ENCODE measurements at places on chromosomes 2 and 18.
A peak's percentile ranks its signal among the peaks of the same experiment; 100 is the strongest.

GRCh38 chr2:110744429-110744828 lies 12.1 kb downstream of the ACOXL start:
- DNase-seq = no peak

DNA sequence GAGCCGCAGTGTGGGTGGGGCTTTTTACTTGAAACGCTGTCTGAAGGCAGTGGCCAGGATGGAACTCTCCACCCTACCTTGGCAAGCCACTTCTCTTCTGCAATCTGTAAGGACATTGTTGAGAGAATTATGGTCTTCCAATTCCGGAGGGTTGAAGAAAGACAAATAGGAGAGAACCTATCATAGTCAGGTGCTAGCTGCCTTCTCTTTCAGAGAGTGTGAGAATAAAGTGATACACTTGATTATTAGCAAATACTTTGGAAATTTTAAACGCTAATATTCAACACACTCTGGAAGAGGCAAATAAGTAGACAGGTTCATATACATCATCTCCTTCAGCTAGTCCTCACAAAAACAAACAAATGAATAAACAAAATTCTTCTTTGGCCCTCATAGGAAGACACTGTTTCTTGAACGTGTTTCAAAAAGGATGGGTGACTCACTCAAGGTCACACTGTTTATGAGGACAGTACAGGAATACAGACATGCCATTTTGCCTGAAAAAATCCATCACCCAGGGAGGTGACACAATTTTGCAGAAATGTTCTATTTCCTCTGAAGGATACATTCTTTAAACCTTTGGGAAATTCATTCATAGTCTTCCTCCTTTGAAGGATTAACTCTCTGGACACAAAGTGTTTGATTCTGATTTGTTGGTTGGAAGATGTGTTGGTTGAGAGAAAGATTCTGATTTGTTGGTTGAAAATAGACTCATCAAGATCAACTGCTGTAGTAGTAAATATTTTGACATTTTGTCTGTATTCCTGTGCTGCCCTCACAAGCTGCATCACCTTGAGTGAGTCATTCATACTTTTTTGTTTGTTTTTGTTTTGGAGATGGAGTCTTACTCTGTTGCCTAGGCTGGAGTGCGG lies 2.2 kb upstream of the IL1RN start:
- no peak for DNase-seq

- no peak for DNase-seq
Observed at GRCh38 chr18:52367953-52368742, 28.2 kb downstream of the DCC start.

- no peak for DNase-seq
Observed at GRCh38 chr2:236782938-236783337, 213.3 kb downstream of the ACKR3 start.

DNA sequence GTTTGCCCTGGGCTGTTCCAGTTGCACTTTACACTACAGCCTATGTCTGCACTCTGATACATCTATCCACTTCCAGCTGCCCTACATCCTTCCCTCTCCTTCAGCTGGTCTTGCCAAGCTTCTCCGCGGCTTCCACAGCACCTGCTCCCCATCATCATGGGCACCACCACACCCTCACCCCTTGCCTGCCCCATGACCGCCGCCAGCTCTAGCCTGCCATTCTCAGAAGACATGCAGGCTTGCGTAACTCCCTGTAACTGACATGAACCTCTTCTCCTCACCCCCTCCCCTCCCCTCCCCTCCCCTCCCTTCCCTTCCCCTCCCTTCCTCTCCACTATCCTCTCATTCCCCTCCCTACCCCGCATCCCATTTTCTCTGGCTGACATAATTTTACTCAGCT lies 46.0 kb downstream of the PAX8 start:
- no peak for DNase-seq

- no peak for DNase-seq
Observed at GRCh38 chr2:10058251-10059015, 15.1 kb downstream of the KLF11 start.

- DNase-seq = peak; percentile 67
Observed at GRCh38 chr2:207311316-207312005, 145.7 kb upstream of the KLF7 start.

DNA sequence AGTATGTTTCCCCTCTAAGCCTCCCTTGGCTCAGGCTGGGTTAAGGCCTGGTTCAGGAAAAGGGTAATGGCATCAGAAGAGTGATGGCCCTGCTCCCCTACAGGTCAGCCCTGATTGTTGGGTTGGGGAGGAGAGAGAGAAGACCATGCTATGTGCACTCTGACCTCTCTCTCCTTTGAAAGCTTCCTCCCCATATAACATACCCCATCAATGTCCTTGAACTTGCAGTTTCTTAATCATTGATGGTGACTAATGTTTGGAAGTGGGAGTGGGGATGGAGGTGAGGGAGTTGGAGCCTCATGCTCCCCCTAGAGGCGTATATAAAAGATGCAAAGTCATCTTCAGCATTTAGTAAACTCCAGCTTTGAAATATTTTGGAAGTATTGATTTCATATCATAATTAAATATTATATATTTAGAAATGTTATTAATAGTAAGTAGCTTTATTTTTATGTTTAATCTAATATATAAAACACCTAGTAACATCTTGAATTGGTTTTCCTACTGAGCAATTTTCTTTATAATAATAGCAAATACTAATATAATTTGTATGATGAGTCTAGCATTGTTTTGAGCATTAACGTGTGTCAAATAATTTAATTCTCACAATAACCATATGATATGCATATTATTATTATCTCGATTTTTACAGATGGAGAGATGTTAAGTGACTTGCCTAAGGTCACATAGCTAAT lies 8.8 kb downstream of the PLCL1 start:
- DNase-seq = no peak

GRCh38 chr2:109648041-109648527 lies 33.9 kb downstream of the SOWAHC start:
- peak; percentile 38 for DNase-seq
